ENCODE measurements at places on chromosomes 13 and 19.

DNA sequence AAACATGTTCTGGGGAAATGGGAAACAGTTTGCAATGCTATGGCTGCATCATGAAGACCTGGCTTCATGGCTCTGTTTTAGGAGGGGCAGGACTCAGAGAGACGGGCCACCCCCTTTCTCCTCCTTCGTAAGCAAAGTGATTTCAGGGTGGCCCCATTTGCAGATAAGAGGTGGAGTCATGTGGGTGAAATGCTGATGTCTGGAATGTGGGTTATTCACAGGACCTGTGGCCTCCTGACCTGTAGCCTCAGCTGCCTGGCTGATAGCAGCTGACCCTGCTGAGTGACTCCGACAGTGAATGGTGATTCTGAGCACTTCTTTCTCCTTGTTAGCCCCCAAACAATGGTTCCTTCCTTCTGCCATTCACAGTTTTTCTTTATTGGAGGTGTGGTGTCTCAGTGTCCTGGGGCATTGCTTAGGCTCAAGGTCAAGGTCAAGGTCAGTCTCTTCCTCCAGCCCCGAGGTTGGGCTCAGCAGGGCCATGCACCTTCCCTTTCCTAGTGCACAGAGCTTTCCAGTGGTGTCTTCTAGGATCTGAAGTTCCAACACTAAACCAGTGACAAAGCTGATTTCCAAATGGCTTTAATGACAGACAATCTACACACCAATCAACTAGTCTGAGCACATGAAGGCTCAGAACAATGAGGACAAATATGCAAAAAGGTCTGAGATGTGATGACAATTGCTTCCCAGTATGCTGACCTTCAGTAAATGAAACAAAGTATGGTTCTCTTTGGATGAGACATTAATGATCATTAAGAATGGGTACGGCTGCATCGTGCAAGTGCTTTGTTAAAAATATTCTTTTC, 49.6 kb upstream of the ANKRD10 start:
- no peak for DNase-seq

- DNase-seq = no peak
Observed at GRCh38 chr13:95146486-95146885, 154.8 kb downstream of the ABCC4 start.

DNA sequence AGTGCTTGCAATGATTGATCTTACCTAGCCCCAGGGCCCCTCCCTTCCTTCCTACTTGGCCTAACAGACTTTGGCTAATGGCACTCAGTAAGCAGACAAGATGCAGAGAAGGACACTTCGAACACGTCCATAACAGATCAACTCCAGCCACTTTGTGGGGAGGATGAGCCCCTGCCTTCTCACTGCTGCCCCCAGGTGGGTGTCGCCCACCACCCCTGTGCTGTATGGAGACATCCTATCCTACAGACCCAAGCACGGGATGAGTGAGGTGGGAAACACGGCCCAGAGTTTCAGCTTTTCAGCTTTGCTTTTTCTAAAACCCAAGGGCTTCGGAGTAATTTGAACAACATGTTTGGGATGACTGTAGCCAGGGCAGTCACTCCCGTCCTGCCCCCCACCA, 5.5 kb downstream of the SLC7A1 start:
- DNase-seq = no peak

DNA sequence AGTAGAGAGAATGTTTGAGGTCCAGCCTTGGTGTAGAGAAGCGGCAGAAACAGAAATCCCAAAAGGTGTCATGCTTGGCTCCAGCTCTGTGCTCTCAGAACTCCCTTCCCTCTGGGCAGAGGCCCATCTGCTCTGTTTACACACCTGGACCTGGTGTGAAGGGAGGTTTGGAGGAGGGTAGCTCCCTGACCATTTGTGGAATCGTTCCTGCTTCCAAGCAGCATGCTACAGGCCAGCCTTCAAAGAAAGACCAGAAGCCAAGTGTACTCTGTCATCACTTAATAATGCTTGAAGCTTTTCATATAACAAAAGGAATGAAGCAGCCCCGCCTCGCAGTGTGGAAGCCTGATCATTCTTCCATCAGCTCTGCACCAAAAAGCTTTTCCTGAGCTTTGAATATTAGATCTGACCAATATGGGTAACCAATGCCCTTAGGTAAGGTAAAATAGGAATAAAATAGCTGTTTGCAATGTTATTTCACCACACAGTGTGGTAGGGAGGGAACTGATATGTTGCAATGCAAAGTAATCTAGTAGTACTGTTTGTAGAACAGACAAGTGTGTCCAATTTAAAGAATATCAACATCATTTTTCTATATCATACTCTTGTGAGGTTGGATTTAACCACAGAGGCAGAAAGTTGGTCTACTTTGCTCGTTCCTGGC, 63.3 kb downstream of the ZIC5 start:
- peak; percentile 72 for DNase-seq

DNA sequence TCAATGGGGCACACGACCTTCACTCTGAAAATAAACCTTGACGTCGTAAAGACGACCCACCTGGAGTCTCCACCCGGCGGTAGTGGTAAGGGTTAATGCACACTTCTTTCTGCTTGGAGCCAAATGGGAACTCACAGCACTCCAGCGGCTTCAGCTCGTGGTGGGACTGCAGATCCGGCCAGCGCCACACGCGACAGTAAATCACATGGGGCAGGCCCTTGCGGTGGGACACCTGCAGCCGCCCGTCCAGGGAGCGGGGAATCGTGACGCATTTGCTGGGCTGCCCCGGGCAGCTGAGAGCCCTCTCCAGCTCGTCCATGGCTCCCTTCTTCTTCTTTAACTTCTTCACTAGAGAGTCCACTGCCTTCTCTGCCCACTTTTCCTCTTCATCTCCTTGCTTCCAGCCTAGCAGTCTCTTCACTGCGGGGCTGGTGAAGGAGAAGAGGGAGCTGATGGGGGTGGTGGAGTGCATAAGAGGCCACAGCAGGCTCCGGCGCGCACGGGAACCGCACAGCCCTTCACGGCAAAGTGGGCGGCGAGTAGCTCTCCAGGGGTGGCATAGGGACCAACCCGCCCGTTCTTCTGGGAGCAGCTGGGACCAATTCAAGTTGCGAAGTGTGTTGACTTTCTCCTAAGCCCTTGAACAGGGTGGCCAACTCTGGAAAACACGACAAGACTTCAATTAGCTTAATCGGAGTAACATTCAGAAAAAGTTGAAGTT, 40.7 kb downstream of the SMAD9 start:
- DNase-seq = no peak

GRCh38 chr13:99067159-99067985, 89.5 kb upstream of the DOCK9 start:
- no peak for DNase-seq

- no peak for DNase-seq
Observed at GRCh38 chr19:31168106-31168625, 181.1 kb downstream of the TSHZ3 start.

- DNase-seq = no peak
Observed at GRCh38 chr19:16359964-16360363, 35.3 kb downstream of the KLF2 start.

DNA sequence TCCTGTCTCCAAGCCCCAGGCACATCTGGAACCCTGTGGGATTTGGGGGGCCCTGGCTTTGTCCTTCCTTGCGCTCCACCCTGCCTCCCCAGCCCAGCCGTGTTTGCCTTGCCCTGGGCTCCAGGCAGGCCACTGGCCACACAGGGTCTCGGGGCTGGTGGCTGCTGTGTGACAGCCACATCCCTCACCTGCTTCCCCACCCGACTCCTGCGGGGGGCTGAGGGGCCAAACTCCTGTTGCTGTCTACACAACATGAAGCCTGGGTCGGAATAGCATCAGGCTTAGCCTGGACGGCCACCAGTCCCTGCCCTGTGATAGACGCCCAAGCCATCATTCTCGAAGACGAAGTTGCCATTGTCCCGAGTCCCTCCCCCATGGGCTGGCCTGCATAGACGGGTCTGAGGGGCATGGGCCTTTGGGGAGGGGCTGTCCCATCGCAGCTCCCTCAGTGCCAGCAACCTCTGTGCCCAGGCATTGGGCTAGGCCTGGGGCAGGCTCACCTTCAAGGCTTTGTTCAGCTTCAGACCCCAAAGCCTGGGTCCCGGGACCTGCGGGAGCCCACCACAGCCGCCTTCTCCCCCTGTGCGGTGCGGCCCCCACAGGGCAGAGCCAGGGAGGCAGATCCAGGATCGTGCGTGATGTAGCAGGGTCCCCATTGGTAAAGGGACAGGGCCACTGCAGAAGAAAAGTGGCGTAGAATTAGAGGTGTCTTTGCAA, 15.5 kb upstream of the TEKTIP1 start:
- DNase-seq = no peak

DNA sequence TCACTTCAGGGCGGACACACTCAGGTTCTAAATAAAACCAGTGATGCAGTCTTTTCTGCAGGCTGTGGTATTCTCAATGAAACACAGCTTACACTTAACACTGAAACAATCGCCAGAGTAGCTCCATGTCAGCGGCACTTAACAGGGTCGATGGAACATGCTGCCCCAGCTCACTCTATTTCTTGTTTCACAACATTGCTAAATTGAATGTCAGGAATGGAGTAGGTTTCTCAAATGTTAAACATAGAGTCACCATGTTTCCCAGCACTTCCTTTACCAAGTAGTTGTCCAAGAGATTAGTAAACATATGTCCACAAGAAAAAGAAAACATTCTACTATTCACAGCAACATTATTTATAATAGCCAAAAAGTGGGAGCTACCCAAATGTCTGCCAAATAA, 306.9 kb downstream of the SLITRK6 start:
- DNase-seq = no peak

DNA sequence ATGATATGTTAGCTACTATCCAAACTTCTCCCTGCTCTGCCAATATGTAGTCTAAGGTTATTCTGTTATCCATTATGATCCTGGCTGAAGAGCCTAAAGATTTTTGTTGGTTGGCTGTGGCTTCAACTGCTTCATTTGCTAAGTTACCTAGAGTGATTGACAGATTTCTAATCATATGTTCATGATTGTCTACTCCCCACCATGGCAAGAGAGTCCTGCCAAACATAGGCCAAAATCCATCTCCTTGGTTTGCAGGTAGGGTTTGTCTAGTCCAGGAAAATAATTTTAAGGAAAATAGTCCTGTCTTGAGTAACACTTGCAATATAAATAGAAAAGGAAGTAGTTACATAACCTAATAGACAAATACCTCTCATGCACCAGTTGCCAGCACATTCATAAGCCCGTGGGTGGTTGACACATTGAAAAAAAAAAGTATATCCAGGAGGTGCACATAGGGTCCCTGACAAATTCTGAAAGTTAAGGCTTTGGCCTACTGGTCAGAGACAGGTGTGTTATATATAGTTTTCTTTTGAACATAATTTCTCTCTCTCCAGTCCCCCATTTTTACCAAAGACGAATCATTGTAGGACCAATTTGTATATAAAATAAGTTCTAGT, 5.4 kb upstream of the CBY2 start:
- DNase-seq = no peak

DNA sequence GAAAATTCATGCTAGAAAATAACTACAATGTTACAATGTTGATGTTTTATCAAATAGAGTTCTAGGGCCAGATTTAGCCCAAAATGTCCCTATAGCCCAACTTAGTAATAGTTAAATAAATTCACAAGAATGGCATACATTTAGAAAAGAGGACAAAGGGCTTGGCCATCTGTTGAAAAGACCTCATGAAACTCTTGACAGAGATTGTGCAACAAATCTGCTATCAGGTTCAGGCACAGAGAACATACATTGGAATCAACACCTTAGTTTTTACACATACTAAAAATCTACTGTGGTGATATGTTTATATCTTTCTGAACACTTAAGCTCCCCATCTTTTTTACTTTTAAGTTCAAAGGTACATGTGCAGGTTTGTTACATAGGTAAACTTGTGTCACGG, 298.3 kb upstream of the DACH1 start:
- no peak for DNase-seq

DNA sequence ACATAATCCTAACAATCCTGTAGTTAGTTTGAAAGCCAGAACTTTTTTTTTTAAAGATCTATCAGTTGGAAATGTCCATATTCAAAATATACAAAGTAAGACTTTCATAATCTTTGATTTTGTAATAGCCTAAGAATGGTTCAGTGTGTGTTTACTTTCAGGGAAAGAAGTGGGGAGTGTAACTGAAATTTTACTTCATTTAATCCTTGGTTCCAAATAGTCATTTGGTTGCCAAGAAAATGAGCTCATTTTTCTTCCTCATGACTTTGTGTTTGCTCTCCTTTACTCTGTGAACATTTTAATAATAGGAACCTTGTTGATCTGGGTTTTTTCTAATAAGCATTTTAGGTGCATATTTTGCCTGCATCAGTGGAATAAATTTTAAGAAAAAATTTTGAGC, 278.8 kb downstream of the SLITRK6 start:
- no peak for DNase-seq

GRCh38 chr13:98416408-98416807, 160.5 kb downstream of the STK24 start:
- DNase-seq = peak; percentile 55

DNA sequence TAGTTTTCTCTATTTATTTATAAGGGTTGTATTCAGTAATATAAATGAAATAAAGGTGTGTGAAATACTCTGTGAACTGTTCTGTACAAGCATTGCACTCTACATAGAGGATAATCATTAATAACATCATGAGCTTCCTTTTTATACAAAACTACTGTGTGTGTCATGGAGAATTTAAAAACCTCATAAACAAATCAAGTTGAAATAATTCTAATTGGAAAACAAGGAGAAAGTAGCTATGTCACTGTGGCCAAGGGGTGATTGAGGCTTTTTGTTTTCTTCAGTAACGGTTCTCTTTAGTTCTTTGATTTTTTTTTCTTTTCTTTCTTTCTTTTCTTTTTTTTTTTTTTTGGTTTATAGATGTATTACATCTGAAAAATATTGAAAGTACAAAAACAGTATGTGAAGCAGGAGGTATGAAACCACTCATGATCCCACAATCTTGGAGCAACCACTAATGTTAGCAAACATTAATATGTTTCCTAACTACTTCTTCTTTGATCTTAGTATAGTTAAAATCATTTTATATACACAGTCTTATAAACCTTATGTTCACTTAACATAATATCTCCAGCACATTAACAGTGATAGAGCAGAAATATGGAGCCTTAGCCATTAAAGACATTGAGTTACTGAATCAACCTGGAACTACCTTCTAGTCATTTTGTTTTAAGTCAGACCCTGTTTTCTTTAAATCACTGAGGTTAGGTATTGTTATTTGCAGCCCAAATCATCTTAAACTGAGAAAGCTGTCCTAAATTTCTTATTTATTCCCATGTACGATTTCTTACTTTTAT, 45.4 kb downstream of the WDFY2 start:
- no peak for DNase-seq

- no peak for DNase-seq
Observed at GRCh38 chr13:96474181-96474557, 384.3 kb downstream of the HS6ST3 start.

- no peak for DNase-seq
Observed at GRCh38 chr13:98144027-98144741, 1.3 kb downstream of the FARP1 start.

DNA sequence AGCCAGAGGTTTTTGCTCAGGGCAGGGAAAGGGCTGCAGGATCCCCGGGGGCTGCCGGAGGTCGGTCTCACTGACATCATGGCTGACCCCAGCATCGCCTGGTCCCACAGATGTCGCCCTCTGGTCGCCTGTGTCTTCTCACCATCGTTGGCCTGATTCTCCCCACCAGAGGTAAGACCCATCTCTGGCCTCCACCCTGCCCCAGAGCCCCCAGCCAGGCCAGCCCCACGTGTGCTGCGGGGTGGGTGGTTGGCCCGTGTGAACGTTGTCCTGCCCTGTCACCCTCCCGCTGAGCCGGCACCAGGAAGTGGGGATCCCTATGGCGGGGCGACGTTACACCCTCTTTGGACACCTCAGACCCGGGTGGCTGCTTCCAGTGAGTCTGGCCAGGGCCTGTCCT, 906 bp downstream of the FXYD5 start:
- DNase-seq = no peak

Data from NCI-H187 treated with DMSO at 0.1 percent for 48 hours (cell line).